NCI-H748 treated with DMSO at 0.1 percent for 48 hours (cell line): ENCODE measurements at places on chromosomes 16 and 17.

DNA sequence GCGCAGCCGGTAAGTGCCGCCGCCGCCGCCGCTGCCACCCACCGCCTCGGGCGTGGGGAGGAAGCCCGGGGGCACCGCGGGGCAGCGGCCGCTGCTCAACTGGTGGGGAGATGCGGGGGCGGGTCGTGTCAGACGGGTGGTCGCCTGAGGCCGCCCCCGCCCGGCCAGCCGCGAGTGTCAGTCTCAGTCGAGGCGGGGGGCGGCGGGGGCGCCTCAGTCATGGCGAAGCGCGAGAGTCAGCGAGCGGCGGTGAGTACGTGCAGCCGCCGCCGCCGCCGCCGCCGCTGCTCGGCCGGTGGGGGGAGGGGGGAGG, 76.2 kb downstream of the CHD9 start:
- no peak for DNase-seq

- no peak for DNase-seq
Measured at GRCh38 chr17:16477255-16477654, 14.7 kb downstream of the LRRC75A start.

DNA sequence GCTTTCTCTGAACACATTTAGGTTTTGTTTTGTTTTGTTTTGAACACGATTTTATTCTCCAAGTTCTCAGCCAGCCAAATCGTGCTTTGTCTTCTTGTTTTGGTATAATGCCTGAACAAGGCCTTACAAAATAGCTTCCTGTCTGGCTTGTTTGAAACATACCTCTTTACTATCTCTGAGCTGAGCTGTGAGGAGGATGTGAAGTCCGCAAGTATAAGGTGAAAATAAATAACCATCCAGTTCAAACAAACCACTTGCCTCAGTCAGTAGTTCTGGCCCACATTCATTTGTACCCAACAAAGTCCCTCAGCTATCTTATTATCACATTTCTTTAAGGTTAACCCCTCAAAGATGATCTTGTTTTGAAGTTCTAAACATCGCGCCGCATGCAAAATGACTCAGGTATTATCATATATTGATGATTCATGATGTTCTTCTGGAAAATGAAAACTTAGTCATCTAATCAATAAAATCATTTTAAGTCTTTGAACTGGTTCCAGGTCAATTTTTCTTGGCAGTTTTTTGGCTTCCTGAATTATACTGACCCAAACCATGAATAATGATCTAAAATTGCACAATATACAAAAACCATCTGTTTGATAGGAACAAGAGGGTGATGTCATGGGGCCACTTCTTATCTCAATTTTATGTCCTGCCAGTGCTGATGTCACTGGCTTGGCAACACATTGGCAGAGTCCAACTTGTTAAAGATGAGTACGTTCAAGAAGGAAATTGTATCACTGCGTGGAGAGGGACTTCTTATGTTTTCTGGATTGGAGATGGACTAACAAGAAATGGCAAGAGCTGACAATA, 694.3 kb downstream of the KCNJ2 start:
- DNase-seq = no peak

- no peak for DNase-seq
Measured at GRCh38 chr17:5236938-5237540, 2.4 kb upstream of the SCIMP start.

DNA sequence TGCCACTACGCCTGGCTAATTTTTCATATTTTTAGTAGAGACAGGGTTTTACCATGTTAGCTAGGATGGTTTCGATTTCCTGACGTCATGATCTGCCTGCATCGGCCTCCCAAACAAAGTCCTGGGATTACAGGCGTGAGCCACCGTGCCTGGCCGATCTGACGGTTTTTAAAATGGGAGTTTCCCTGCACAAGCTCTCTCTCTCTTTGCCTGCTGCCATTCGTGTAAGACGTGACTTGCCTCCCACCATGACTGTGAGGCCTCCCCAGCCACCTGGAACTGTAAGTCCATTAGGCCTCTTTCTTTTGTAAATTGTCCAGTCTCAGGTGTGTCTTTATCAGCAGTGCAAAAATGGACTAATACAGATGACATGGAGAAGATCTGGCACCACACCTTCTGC, 4.7 kb upstream of the FLCN start:
- DNase-seq = no peak
